ENCODE measurements at places on chromosomes 2 and 18. TPM values are rescaled to one million over a fixed set of nuclear protein-coding genes. Genes with fewer than 3 reads are reported as not detected.
A peak's percentile ranks its signal among the peaks of the same experiment; 100 is the strongest.

DNA sequence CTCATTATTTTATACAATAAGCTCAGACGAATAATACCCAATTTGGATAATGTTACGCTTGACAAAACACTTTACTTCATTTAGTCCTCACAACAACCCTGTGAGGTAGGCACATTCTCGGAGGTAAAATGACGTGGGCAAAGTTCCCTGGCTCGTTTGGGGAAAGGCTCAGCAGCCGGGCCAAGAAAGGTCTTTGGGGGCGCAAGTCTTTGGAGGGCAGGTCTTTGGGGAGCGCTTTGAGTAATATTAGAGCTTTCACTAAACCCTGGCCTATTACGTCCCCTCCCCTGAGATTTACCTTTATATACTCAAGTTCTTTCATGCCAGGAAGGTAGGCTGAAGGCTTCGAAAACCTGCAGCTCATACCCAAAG, 427 bp downstream of the RBKS start:
- H3K36me3 ChIP-seq = no peaks in the 10 kb centered on the region
- peaks cover 11% of the 10 kb centered on the region for H3K4me1 ChIP-seq
- no peak for DNase-seq
- H3K4me3 ChIP-seq = peak overlapping the region; percentile 47
- H3K27me3 ChIP-seq = no peaks in the 10 kb centered on the region
- peak overlapping the region; percentile 95 for H3K27ac ChIP-seq

DNA sequence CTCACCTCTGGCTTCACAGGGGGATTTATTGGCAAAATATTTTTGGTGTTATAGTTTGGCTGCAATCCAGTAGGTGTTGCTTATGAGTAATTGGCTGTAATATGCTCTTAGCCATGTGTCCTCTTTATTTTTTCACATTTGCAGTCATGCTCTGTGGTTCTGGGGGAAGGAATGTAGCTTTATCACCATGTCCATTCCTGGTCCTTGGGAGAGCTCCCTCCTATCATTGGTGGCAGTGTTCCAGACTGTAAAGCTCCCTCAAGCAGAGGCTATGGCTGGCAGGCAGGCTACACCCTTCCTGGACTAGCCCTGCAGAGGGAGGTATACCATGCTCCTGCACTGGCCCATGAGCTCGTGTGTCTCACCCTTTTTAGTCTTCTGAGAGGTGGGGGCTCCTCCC, 120.0 kb upstream of the FSIP2 start:
- no peaks in the 10 kb centered on the region for H3K36me3 ChIP-seq
- DNase-seq = no peak
- no peaks in the 10 kb centered on the region for H3K4me1 ChIP-seq
- H3K27me3 ChIP-seq = no peaks in the 10 kb centered on the region

DNA sequence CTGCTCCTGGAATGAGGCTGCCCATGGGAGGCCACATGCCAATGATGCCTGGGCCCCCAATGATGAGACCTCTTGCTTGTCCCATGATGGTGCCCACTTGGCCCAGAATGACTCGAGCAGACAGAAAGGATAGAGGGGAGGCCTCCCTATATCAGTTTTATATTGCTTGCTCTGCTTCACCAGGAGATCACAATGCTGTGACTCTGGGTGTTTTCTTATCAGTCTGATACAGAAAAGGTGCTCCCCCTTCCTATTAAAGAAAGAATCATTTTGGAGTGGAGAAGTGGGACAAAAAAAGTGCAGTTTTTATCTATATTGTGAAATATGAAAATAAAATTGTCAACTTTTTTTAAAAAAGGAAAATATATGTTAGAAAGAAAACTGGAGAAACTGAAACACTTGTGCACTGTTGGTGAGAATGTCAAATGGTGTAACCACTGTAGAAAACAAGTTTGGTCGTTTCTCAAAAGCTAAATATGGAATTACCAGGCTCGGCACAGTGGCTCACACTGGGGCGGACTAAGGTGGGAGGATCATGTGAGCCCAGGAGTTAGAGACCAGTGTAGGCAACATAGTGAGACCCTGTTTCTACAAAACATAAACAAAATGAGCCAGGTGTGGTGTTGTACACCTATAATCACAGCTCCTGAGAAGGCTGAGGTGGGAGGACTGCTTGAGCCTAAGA, 21.8 kb downstream of the LPIN2 start:
- DNase-seq = no peak
- H3K4me3 ChIP-seq = no peak overlapping the region
- H3K36me3 ChIP-seq = no peaks in the 10 kb centered on the region
- no peaks in the 10 kb centered on the region for H3K27me3 ChIP-seq
- no peak overlapping the region for H3K27ac ChIP-seq
- peaks cover 6% of the 10 kb centered on the region for H3K4me1 ChIP-seq

- no peaks in the 10 kb centered on the region for H3K27me3 ChIP-seq
- H3K27ac ChIP-seq = no peak overlapping the region
- no peaks in the 10 kb centered on the region for H3K36me3 ChIP-seq
- DNase-seq = no peak
Observed at GRCh38 chr2:11437602-11438001, 28.4 kb downstream of the E2F6 start.

- no peaks in the 10 kb centered on the region for H3K4me1 ChIP-seq
- no peaks in the 10 kb centered on the region for H3K36me3 ChIP-seq
- no peaks in the 10 kb centered on the region for H3K27me3 ChIP-seq
- no peak for DNase-seq
- no peak overlapping the region for H3K4me3 ChIP-seq
Observed at GRCh38 chr18:32889615-32890593, 117.1 kb upstream of the KLHL14 start.

- H3K4me3 ChIP-seq = no peak overlapping the region
- DNase-seq = peak; percentile 62
- no peaks in the 10 kb centered on the region for H3K4me1 ChIP-seq
- no peaks in the 10 kb centered on the region for H3K36me3 ChIP-seq
Observed at GRCh38 chr18:3623769-3624545, 174.0 kb downstream of the TGIF1 start.

- H3K27ac ChIP-seq = no peak overlapping the region
- no peaks in the 10 kb centered on the region for H3K36me3 ChIP-seq
- H3K4me3 ChIP-seq = no peak overlapping the region
- DNase-seq = no peak
- no peaks in the 10 kb centered on the region for H3K27me3 ChIP-seq
Observed at GRCh38 chr18:35864916-35865315, 107.6 kb upstream of the RMP24 start.

- H3K4me1 ChIP-seq = peaks cover 15% of the 10 kb centered on the region
- peak overlapping the region; percentile 64 for H3K27ac ChIP-seq
- H3K27me3 ChIP-seq = no peaks in the 10 kb centered on the region
- H3K36me3 ChIP-seq = no peaks in the 10 kb centered on the region
- H3K4me3 ChIP-seq = no peak overlapping the region
Observed at GRCh38 chr2:70094171-70094977, 7.1 kb downstream of the PCBP1 start.

GRCh38 chr2:29579495-29580169, 341.8 kb downstream of the ALK start:
- no peaks in the 10 kb centered on the region for H3K27me3 ChIP-seq
- no peak for DNase-seq
- no peaks in the 10 kb centered on the region for H3K36me3 ChIP-seq
- H3K27ac ChIP-seq = no peak overlapping the region
- no peaks in the 10 kb centered on the region for H3K4me1 ChIP-seq

DNA sequence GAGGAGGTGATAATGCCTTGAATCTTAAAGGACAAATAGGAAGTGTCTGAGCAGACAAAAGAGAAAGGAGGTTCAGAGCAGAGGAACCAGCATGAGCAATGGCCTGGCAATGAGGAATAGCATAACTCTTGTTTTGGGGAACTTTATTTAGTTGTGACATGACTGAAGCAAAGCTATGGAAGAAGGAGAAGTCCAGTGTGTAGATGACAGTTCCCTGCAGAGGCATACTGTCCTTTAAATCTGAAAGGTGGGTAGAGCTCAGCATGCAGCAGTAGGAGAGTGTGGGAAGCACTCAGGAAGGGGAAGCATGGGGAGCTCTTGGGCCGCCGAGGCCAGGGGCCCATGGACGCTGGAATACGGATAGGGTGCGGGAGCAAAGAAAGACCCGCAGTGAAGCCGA, 173.8 kb downstream of the SEPTIN10 start:
- H3K27ac ChIP-seq = no peak overlapping the region
- H3K4me3 ChIP-seq = no peak overlapping the region
- no peak for DNase-seq

- H3K27ac ChIP-seq = no peak overlapping the region
- no peaks in the 10 kb centered on the region for H3K4me1 ChIP-seq
- no peaks in the 10 kb centered on the region for H3K36me3 ChIP-seq
- DNase-seq = no peak
Observed at GRCh38 chr2:75336451-75336850, 137.1 kb upstream of the TACR1 start.

GRCh38 chr18:564708-565561, 15.2 kb upstream of the CETN1 start:
- no peak overlapping the region for H3K27ac ChIP-seq
- no peaks in the 10 kb centered on the region for H3K36me3 ChIP-seq
- H3K27me3 ChIP-seq = no peaks in the 10 kb centered on the region
- no peak overlapping the region for H3K4me3 ChIP-seq

DNA sequence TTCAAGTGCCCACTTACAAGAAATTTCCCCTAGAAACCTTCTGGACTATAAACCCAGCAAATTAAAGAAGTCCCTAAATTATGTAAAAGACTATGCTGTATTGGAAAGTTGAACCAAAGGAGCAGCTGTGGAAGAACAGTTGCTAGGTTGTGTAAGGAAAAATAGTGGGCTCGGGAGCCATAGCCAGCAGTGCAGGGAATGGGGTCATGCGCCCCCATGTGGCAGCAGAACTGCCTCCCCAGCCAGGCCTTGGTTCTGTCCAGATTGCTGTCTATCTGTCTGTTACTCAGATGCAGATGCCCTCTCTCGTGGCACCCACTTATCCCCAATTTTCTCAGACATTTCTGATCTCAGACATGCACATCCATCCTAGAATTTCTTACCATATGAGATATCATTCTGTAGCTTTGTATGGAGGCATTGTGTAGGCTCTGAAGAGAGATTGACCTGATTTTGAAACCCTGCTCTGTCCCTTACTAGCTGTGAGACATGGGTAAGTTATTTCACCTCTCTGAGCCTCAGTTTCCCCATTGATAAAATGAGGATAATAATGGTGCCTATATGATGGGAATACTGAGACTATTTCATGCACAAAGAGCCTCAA, 258.3 kb downstream of the SS18 start:
- peak; percentile 22 for DNase-seq
- H3K27ac ChIP-seq = no peak overlapping the region
- no peak overlapping the region for H3K4me3 ChIP-seq
- H3K36me3 ChIP-seq = no peaks in the 10 kb centered on the region
- H3K27me3 ChIP-seq = no peaks in the 10 kb centered on the region

GRCh38 chr2:12045864-12046291, 299.4 kb downstream of the LPIN1 start:
- no peaks in the 10 kb centered on the region for H3K27me3 ChIP-seq
- H3K27ac ChIP-seq = no peak overlapping the region
- no peak overlapping the region for H3K4me3 ChIP-seq

GRCh38 chr2:9082158-9082557, 78.7 kb upstream of the MBOAT2 start:
- no peak for DNase-seq
- no peak overlapping the region for H3K27ac ChIP-seq
- no peaks in the 10 kb centered on the region for H3K4me1 ChIP-seq
- no peak overlapping the region for H3K4me3 ChIP-seq
- H3K36me3 ChIP-seq = no peaks in the 10 kb centered on the region

DNA sequence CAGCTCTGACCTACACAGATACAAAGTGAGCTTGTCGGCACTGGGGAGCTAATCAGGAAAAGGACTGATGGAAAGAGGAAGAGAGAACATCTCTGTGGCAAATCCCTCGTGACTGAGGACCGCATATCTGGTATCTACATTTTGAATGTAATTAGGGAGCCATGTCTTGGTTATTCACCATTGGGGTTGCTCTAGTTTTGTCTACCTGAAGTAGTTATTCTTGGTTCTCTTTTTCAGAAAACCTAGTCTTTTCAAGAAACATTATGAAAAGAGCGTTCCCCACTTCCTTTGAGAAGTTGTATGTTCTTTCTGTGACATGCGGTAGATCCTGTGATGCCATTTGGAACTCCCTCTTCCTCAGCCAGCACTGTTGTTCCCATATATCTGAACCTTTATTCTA, 104.4 kb downstream of the DOCK10 start:
- H3K27me3 ChIP-seq = no peaks in the 10 kb centered on the region
- no peak overlapping the region for H3K27ac ChIP-seq
- DNase-seq = no peak
- H3K36me3 ChIP-seq = no peaks in the 10 kb centered on the region
- H3K4me3 ChIP-seq = no peak overlapping the region

GRCh38 chr2:199136242-199136641, 321.5 kb downstream of the SATB2 start:
- no peaks in the 10 kb centered on the region for H3K36me3 ChIP-seq
- no peaks in the 10 kb centered on the region for H3K27me3 ChIP-seq

DNA sequence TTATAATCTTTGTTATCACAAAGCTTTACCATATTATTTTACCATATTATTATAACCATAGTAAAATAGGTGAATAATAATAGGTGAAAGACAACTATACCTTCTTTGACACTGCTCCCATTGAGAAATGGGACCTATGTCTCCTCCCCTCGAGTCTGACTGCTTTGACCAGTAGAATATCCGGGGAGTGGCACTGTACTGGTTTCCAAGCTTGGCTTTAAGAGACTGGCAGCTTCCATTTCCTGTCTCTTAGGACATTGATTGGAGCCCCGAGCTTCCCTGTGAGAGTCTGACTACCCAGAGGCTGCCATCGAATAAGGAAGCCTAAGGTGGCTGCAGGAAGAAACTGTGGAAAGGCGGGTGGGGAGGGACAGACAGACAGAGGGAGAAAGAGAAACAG, 40.1 kb upstream of the PLEKHM3 start:
- H3K4me1 ChIP-seq = no peaks in the 10 kb centered on the region
- no peak overlapping the region for H3K27ac ChIP-seq
- no peaks in the 10 kb centered on the region for H3K36me3 ChIP-seq
- no peak for DNase-seq
- no peaks in the 10 kb centered on the region for H3K27me3 ChIP-seq

- no peaks in the 10 kb centered on the region for H3K36me3 ChIP-seq
- DNase-seq = peak; percentile 43
- H3K27ac ChIP-seq = no peak overlapping the region
- no peaks in the 10 kb centered on the region for H3K4me1 ChIP-seq
- H3K4me3 ChIP-seq = no peak overlapping the region
Observed at GRCh38 chr2:24842081-24843050, 49.1 kb downstream of the CENPO start.

GRCh38 chr18:57154191-57154830, 7.4 kb downstream of the BOD1L2 start:
- no peak for DNase-seq
- no peak overlapping the region for H3K4me3 ChIP-seq
- no peaks in the 10 kb centered on the region for H3K4me1 ChIP-seq
- no peaks in the 10 kb centered on the region for H3K27me3 ChIP-seq

DNA sequence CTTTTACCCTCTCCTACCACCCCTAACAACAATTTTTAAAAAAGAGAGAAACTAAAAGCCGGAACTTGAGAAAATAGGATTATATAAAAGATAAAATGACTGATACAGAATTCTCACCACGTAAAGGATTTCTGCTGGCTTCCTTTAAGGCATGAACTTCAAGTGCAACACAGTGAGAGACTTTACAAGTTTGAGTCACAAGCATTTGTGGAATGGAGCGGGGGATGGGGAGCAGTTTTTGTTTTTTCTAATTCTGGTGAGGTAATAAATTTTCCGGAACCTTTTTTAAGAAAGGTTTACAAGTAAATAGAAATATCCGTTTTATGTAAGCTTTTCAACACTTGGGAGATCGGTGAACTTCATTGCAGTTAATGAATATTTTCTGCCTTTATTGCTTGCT, 1.8 kb upstream of the CDH2 start:
- no peak overlapping the region for H3K4me3 ChIP-seq
- no peaks in the 10 kb centered on the region for H3K4me1 ChIP-seq
- no peak overlapping the region for H3K27ac ChIP-seq
- H3K27me3 ChIP-seq = no peaks in the 10 kb centered on the region
- no peak for DNase-seq
- H3K36me3 ChIP-seq = no peaks in the 10 kb centered on the region

ITPRIPL1 gene
- total RNA-seq = 1.4 TPM

TGFA gene
- total RNA-seq = 7.2 TPM

ALPI gene
- not detected for total RNA-seq

TMEM247 gene
- total RNA-seq = not detected

C1QL2 gene
- total RNA-seq = 0.09 TPM

CDKL4 gene
- 0.71 TPM for total RNA-seq
